ENCODE measurements at places on chromosomes 3 and 15.
A peak's percentile ranks its signal among the peaks of the same experiment; 100 is the strongest.

GRCh38 chr3:4247391-4247790, 55.8 kb upstream of the SETMAR start:
- DNase-seq: no peak

- no peak for DNase-seq
These were observed 54.3 kb upstream of the HACD2 start for GRCh38 chr3:123638936-123639689.

DNA sequence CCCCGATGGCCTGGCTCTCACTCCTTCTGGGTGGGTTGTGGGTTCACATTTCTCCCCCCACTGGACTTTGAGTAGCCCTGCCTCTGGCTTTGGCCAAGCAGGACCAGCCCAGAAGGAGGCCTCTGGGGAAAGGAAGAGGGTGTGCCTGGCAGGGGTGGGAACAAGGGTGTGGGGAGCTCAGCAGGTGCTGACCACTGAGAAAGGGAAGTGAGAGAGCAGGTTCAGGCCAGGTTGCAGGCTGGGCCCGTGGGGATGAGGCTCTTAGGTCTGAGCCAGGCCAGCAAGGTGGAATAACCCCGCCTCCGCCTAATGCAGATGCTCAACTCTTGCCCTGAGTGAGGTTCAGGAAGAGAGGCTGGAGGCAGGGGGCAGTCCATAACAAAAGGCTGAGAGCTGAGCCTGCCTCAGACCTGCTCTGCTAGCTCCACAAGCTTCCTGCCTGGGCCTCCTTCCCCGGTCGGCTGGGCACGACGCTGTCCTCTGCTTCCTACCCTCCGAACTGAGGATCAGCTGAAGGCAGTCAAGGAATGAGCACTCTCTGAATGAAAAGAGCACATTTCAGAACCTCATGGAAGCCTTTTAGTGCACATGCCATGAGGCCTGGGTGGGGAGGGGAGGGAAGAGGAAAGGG, 82.7 kb downstream of the TLE3 start:
- DNase-seq: no peak

GRCh38 chr3:15794842-15795650, 2.7 kb downstream of the ANKRD28 start:
- no peak for DNase-seq

DNA sequence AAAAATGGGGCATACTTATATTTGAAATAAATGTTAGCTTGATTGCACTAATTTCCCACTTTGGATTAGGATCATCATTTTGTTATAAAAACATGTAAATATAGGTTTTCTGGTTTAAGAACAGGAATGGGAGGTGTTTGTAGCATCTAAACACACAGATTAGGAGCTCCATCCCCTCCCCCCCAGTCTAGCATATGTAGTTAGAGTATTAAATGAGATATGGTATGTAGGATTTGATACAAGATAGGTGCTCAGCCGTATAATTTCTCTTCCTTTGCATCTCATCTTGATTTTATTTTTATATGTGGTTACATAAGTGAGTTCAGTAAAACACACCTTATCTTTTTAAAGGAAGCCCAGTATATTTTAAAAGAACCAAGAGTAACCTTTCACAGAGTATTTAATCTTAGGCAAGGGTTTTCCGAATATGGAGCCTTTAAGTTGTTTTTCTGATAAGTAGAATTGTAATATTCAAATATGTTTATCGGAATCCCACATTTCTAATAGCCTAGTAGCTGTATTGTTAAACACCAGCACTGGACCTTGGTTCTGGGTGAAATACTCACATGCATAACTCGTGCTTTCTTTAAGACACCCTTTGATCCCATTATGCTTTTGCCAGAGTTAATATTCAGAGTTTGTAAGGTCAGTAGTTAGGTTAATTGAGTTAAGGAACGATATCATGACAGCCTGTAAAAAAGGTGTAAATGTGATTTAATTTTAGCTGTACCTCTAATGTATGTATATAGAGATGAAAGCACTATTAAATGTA, 2.3 kb downstream of the SLC25A36 start:
- DNase-seq: no peak

DNA sequence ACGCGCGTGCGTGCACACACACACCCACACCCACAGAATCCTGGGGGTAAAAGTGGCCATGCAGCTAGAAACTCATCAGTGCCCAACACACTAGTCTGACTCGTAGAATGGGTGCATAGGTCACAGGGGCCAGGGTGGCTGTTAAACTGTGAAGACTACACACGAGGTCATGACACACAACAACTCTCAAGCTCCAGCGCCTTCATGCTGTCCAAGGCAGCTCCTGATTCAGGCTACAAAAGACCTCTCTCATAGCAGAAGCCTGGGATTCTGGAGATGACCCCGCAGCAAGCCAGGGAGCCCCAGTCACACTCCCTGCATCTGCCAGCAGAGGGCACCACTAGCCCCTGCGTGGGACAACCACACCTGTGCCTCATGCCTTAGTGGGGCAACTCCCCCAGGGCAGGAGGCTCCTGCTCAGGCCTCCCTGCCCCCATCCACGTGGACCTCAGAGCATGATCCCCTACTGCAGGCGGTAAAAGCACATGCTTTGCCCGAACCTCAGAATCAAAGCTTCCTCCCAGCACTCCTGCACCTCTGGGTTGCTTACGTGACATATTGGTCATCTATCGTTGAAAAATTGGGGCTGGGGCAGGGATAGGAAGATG, 93.1 kb downstream of the LRIG1 start:
- peak; percentile 67 for DNase-seq

DNA sequence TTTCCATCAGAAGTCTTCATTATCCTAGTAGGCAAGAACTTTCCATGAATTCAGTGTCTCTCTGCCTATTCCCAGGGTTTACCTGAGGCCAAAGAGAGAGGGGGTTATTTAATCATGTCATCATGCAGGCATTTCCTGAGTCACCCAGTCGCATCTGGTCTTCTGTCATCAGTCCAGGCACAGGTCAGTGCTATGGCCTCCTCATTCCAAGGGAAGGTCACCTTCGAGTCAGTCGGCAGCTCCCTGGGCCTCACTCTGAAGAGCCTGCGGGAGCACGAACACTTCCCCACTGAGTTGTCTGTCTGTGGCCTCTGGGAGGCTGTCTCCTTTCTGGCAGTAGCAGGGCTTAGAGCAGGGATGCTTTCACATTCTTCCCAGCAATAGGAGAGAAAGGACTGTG, 26.2 kb upstream of the LRTM1 start:
- DNase-seq: peak; percentile 53

DNA sequence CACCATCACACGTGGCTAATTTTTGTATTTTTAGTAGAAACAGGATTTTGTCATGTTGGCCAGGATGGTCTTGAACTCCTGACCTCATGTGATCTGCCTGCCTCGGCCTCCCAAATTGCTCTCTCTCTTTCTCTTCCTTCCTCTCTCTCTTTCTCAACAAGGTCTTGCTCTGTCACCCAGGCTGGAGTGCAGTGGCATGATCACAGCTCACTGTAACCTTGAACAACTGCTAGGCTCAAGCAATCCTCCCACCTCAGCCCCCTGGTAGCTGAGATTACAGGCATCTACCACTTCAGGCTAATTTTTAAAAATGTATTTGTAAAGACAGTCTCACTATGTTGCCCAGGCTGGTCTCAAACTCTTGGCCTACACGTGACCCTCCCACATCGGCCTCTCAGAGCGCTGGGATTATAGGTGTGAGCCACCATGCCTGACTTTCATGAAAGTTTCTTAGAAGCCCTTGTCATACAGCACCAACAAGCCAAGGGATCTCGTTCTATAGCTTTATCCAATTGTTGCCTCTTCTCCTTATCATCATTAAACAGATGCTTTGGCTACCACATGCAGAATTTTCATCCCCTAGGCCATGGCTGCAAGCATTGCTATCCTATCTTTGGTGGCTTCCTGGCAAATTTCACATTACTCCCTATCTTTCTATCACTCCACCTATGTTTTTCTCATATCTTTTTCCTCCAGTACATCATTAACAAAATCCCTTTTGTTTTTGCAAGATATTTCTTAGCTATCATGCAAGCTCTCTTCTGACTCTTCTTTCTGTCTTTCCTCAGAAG, 5.7 kb downstream of the CCDC32 start:
- no peak for DNase-seq

DNA sequence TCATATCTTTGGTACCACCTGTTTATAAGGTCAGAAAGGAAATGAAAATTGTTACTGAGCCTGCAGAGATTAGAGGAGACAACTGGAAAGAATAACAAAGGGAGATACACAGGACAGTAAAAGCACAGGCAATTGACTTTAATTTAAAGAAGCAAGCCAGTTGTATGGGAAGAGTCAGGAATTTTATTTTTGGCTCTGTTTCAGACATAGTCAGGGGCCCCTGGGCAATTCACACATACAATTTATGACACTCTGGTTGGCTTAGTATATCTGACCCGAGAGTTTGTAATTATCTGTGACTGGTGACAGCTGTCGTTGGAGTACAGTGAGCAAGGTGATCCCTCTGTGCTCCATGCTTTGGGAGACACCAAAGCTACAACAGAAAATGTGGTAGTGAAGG, 591.9 kb upstream of the NECTIN3 start:
- no peak for DNase-seq

- DNase-seq: no peak
These were observed 1.6 kb upstream of the CELSR3 start for GRCh38 chr3:48664313-48664644.

- DNase-seq: no peak
These were observed 45.7 kb upstream of the STT3B start for GRCh38 chr3:31486865-31487533.

GRCh38 chr15:69861331-69862171, 236.2 kb downstream of the TLE3 start:
- DNase-seq: no peak

DNA sequence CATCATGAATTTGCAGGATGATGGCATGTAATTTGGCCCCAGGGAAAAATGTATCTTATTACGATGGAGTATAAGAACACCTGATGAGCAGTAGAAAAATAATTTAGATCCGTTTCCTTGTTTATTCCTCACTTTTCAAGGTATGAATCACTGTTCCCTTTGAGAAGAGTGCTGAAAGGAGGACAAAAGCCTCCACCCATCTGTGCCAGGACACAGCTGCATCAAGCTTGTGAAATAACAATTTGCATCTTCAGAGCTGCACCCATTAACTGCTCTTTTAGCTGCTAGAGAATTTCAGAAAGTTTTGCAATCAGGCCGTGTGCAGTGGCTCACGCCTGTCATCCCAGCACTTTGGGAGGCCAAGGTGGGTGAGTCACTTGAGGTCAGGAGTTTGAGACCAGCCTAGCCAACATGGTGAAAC, 9.6 kb downstream of the CLDND1 start:
- DNase-seq: peak; percentile 89
